Stimulated activated CD8-positive, alpha-beta memory T cell treated with anti-CD3 and anti-CD28 coated beads, Interleukin-4, amount 100 ng/mL, for 24 hours (primary cell): ENCODE measurements at places on chromosomes 3 and 15.

DNA sequence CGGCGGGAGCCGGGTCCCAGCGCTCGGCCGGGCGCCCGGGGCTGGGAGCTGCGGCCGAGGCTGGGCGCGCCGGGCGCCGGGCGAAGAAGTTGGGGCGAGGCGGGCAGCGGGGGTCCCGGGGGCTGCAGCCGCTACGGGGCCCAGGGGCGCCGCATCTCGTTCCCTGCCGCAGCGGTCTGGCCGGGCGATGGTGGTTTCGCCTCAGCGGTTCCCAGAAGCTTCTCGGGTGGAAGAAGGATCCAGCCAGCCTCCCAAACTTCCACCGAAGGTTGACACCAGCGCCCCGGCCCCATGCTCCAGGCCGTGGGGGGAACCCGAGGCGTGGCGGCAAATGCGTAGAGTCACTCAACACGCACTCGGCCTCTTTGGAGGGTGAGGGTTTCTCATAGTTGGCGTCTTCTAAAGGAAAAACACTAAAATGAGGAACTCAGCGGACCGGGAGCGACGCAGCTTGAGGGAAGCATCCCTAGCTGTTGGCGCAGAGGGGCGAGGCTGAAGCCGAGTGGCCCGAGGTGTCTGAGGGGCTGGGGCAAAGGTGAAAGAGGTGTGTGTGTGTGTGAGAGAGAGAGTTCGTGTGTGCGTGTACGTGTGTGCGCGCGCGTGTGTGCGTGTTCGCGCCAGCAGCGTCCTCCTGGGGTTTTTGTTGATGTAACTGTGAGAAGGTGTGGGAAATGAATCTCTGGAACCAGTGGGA, 940 bp downstream of the BOC start:
- no peak for DNase-seq

GRCh38 chr3:42831321-42831713, 22.1 kb downstream of the ACKR2 start:
- peak; percentile 60 for DNase-seq

- DNase-seq = no peak
These were observed 109.5 kb downstream of the PEX5L start for GRCh38 chr3:179927191-179927590.

- DNase-seq = no peak
These were observed 19.9 kb upstream of the HEG1 start for GRCh38 chr3:125075738-125076137.

DNA sequence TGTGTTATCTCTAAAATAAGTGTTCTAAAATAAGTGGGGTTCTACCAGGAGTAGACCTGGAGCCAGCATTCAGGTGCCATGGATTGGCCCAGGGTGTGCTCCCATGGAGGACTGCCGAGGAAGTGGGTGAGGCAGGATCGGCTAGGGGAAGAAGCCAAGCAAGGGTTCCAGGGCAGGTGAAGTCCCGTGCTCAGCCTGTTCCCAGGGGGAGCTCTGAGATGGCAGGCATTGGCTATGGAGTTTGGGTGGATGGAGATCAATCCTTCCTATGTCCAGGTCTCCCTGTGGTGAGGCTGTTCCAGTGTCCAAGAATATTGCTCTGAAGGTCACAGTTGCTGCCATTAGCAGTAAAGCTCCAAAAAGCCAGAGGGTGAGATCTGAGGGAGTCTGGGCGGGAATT, 46.9 kb upstream of the ITGA11 start:
- no peak for DNase-seq
